ENCODE measurements at places on chromosomes 4 and X.

DNA sequence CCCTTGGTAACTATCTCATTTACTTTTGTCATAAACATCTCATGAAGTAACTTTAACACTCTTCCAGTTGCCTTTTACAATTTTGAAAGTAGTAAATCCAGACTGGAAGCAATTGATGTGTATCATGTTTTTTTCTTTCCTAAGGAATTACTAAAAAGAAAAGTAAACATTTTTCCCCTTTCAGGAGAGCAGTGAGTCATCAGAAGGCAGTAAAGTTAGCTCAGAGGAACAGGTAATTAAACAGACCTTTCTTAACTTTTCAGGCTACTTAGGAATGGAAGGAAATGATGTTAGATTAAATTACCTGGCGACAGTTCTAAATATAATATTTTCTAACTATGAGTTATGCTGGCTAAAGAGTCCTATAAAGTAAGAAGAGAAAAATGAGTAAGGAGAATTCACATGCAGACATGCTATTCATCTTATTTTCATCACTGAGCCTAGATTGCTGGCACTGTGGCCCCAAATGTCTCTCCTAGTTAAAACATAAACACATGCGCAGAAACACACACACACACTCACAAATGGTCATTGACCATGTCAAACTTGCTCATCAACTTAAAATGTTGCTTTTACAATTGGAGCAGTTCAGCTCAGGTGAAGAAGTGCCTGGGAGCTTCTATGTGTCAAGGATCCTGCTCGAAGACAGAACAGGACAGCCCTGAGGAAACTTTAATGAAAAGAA, 9.3 kb downstream of the DMP1 start:
- DNase-seq: no peak
- H3K4me1 ChIP-seq: no peaks in the 10 kb centered on the region
- no peak overlapping the region for H3K27ac ChIP-seq
- H3K27me3 ChIP-seq: peaks cover 4% of the 10 kb centered on the region
- H3K4me3 ChIP-seq: no peak overlapping the region

DNA sequence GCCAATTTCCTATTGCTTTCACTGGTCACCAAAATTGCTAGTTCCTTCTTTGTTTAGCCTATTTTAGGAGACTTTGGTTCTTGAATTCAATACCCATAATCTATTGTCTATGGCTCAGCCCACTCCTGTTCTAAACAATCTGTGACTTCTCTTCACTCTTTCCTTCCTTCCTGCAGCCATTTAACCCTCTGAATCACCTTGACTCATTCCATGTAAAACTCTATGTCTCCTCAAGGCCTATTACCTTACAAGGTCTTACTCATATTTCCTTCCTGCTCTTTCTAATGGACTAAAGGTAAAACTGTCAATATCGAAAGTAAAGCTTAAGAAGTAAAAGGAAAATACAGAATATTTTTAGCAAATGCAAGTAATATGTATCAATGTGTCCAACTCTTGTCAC, 301.6 kb downstream of the ARHGAP24 start:
- H3K27ac ChIP-seq: no peak overlapping the region
- no peak overlapping the region for H3K4me3 ChIP-seq
- no peaks in the 10 kb centered on the region for H3K27me3 ChIP-seq

DNA sequence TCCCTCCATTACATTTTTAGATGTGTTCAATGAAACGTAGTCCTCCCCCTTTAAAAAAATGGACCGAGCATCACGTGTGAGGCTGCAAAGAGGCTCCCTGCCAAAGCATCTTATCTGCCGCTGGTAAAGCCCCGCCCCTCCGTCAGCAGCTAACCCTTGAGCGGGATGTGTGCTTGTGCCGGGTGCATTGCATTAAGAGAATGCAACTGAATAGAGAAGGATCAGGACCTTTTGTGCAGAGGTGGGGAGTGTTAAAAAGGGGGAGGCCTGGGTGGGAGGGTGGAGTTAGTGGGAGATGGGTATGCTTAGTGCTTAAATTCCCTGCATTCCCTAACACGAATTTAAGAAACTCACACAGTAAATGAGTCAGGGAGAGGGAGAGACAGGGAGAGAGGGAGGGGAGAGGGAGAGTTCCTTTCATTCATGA, 66.0 kb downstream of the TBL1X start:
- H3K27me3 ChIP-seq: no peaks in the 10 kb centered on the region
- H3K36me3 ChIP-seq: no peaks in the 10 kb centered on the region
- peaks cover 41% of the 10 kb centered on the region for H3K4me1 ChIP-seq
- H3K4me3 ChIP-seq: peak overlapping the region; percentile 53

DNA sequence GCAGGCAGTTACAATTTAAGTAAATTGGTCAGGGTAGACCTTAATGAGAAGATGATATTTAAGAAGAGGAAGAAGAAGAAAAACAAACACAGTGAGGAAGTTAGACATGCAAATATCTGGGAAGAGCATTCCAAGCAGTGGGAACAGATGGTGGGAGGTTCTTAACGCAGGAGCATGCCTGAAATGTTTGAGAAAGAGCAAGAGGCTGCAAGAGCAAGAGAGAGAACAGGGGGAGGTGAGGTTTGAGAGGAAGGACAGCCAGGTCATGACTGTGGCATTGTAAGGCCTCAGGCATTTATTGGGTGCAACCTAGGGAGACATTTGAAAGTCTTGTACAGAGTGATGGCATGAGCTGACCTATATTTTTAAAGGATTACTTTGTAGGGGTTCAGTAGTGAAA, 136.0 kb downstream of the UGT8 start:
- no peak overlapping the region for H3K4me3 ChIP-seq
- H3K27ac ChIP-seq: no peak overlapping the region
- no peaks in the 10 kb centered on the region for H3K4me1 ChIP-seq
- no peaks in the 10 kb centered on the region for H3K36me3 ChIP-seq

DNA sequence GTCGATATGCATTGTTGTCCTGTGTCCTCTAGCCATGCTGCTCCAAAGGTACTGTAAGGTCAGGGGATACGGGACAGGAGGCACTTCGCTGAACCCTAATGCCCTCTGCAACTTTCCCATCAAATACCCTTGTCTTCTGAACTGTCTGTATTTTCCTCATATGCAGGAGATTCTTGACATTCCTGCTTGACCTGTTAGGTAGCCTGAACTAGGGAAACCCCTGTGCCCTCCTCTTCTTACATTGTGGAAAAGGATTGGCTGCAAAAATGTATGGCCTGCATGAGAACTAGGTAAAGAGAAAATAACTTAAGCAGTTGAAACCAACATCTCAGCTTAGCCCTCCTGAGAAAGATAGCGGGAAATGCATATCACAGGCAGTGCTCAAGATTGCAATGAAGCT, 11.4 kb downstream of the RTL8B start:
- no peak for DNase-seq
- no peaks in the 10 kb centered on the region for H3K36me3 ChIP-seq
- peaks cover 12% of the 10 kb centered on the region for H3K27me3 ChIP-seq
- no peaks in the 10 kb centered on the region for H3K4me1 ChIP-seq

Data from activated CD8-positive, alpha-beta T cell treated with anti-CD3 and anti-CD28 coated beads, Interleukin-2, amount 10 ng/mL, durations not matched to agents 7 days and 5 days (primary cell).